ENCODE measurements at places on chromosomes 1 and 21.

- DNase-seq, result no peak
Observed at GRCh38 chr1:207647671-207648333, 2.9 kb downstream of the CR1L start.

- no peak for DNase-seq
Observed at GRCh38 chr1:90434460-90434859, 282.6 kb downstream of the BARHL2 start.

DNA sequence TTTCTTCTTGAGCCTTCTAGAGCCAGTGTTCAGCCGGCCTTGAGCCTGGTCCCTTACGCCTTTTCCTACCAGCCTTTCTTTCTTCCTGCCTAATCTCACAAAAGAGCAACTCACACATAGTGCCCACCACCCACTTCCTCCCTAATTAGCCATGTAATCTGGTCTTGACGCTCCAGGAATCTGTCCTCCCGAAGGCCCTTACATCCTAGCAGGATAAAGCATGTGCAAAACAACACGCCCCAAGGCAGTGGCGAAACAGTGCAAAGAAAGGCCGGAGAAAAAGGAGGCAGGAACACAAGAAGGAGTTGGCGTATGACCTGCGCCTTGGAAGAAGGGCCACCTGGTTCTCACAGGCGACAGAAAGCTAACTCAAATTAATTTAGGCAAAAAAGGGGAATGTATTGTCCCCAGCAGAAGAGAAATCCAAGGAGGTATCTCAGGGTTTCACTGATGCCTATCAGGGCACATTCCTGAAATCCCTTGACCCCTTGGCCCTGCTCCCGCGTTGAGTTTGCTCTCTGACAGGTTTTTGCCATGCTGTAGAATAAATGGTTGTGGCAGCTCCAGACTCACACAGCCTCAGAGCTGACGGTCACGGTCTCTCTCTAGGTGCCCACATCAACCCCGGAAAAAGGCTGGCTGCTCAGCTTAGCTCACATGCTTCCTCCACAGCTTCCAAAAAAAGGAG is 79.0 kb downstream of the ZNF281 start:
- DNase-seq, result no peak

GRCh38 chr1:196608390-196609369 is at the start of gene KCNT2:
Gene KCNT2, minus strand, starts transcription at chr1:196608440. Its CDS starts 131 bp downstream, at chr1:196608309.
- DNase-seq, result no peak

DNA sequence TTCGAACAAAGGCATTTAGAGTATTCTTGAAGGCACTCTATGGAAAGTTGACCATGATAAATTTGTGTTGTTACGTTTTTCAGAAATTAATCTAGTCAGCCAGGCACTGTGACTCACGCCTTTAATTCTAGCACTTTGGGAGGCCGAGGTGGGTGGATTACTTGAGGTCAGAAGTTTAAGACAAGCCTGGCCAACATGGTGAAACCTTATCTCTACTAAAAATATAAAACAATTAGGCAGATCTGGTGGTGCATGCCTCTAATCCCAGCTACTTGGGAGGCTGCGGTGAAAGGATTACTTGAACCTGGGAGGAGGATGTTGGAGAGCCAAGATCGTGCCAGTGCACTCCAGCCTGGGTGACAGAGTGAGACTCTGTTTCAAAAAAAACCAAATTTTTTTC is 130.6 kb upstream of the BRINP3 start:
- no peak for DNase-seq

- DNase-seq, result no peak
Observed at GRCh38 chr1:230863449-230863848, 4.9 kb downstream of the C1orf198 start.

DNA sequence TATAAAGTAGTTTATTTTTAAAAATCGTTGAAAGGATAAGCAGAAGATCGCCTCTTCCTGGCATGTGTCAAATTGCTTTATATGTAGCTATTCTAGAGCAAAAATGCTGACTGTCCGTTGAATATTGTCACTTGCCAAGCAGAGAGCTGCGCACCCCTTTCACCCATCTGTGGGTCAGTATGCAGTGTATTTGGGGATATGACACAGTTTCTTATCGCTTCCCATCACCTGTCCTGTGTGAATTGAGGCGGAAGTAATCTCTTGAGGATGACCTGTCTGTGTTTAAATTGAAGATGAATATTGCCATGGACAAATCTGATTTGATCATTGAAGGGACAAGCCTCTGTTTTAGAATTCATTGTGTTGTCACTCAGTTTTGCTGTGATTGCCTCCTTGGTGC is 52.2 kb downstream of the POFUT2 start:
- no peak for DNase-seq

GRCh38 chr21:33691945-33692603 is 49.8 kb downstream of the ITSN1 start:
- DNase-seq, result no peak

GRCh38 chr1:228273720-228274451 is 66.0 kb downstream of the OBSCN start:
- no peak for DNase-seq

- no peak for DNase-seq
Observed at GRCh38 chr1:21913258-21913657, 23.9 kb downstream of the HSPG2 start.

GRCh38 chr1:213123087-213123486 is 72.0 kb downstream of the RPS6KC1 start:
- no peak for DNase-seq

GRCh38 chr1:59926381-59927123 is at the start of gene CYP2J2:
Gene CYP2J2, minus strand, starts transcription at chr1:59926773. Its CDS starts 27 bp downstream, at chr1:59926746.
- DNase-seq, result peak; percentile 39

GRCh38 chr1:161398900-161399256 is 31.2 kb upstream of the CFAP126 start:
- no peak for DNase-seq

- DNase-seq, result no peak
Observed at GRCh38 chr1:197441999-197442414, 174.0 kb downstream of the CRB1 start.

DNA sequence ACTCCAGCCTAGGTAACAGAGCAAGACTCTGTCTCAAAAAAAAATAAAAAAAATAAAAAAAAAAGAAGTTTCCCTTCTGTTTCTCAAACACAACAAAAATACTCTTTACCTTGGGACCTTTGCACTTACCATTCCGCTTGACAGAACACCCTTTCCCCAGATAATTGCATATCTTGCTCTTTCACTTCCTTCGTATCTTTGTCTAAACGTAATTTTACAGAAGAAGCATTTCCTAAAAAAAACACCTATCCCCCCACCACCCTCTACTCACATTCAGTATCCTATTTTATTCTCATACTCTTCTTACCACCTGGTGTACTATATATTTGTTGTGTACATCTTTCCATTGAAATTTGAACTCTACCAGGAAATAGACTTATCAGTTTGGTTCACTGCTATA is 32.7 kb downstream of the ASH1L start:
- no peak for DNase-seq

DNA sequence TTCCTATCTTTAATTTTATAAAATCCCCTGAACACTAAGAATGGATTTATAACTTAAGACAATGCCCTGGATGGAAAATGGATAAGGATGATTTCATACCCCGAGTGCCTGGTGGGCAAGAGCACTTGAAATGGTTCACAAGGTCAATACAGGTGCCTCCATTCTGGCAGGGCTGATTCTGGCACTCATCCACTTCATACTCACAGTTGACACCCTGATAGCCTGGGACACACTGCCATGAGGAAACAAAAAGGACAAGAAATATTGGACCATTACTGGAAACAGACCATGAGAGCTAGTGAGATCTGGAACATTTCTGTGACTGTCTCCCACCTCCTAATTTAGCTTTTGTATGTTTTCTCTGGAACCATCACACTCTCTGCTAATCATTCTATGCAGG is 39.1 kb upstream of the ADAM30 start:
- no peak for DNase-seq

DNA sequence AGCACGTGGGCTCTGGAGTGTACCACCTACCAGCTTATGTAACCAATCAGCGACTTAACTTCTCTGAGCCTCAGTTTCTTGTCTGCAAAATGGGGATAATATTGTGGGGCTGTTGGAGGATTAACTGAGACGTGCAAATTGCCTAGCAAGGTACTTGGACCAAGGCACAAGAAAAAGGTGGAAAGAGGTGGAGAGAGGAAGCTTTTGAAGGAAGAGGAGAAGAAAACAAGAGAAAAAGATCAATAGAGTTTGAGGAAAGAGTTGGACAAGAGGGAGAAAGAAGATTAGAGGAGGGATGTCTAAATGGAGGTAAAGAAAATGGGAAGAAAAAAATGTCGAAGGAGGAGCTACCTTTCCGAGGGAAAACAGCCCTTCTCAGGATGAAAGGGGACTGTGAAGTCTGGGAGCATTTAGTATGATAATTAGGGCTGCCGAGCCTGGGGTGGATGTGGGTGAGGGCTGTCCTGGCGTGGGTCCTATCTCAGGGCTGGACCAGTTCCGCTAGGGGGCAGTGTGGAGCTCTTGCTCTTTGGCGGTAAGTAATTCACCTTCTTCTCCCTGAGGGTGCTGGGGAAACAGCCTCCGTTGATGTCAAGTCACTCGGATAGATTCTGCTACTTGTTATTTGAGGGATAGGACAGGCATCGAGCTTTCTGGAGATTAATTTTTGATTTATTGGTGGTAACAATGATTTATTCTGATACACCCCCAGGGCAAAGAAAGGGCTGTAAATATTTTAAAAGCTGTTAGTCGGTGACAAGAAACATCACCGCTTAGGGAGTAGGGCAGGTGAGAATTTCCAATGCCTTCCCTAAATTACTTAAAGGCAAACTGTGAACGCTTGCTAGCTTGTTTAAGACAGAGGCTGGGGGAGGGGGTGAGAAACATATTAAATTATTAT is 79.0 kb upstream of the NFASC start:
- DNase-seq, result peak; percentile 80

DNA sequence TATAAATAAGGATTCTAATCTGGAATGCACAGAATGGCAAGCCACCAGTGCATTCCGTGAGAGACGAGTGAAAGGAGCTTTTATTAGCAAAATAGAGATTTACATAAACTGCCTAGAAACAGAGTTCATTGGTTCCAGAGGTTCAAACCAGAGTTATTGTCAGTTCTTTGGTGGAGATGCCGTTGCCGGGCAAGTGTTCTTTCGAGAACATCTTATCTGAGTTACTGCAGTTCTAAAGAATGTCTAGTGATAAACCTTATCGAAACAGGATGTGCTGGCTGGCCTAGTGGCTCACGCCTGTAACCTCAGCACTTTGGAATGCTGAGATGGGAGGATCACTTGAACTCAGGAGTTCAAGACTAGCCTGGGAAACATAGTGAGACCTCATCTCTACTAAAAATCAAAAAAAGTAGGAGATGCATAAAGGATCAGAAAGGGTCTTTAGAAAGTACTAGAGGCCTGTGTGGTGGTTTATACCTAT is 19.9 kb upstream of the EVI5 start:
- DNase-seq, result no peak

DNA sequence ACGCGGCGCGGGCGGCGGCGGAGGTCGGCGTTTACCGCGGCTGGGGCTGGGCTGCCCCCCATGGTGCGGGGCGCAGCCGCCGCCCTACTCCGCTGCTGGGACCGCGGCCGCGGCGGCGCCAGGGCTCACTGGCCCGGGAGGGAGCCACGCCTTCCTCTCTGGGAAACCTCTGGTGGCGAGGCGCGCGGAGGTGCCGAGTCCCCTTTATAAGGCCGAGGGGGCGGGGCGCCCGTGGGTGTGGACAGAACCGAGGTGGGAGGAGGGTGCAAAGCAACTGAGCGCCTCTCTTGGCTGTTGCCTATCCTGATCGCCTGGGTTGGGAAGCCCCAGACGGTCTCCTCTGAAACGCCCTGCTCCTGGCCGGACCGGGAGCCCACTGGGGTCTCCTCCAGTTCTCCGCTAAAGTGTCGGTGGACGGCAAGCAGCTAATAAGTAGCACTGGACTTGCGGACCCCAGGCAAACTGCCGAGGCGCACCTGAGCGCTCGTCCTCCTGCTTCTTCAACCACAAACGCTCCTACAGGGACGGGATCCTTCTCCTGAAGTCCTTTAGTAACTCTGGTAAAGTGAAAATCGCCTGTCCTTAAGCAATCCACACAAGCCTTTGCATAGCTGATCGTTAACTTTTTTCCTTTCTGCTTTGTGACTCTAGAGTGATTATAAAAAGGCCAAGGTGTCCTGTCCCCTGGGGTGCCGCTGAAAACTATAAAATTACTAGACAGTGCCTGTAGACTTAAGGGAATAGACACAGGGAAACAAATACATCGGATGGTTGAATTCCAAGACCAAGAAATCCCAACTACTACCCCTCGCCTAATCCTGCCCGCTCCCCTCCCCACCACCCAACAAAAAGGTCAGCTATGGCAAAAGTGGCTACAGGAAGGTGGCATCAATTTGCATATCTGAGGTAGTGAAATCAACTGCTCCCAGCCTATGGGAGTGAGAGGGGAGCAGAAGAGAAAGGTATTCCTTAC is at the start of gene PTGER3:
Gene PTGER3, minus strand, starts transcription at position 182 of the 973 bp plus-strand sequence. CDS start 239 bp downstream, outside the sequence.
- peak; percentile 44 for DNase-seq

- no peak for DNase-seq
Observed at GRCh38 chr1:97920276-97920831, 480 bp downstream of the DPYD start.

DNA sequence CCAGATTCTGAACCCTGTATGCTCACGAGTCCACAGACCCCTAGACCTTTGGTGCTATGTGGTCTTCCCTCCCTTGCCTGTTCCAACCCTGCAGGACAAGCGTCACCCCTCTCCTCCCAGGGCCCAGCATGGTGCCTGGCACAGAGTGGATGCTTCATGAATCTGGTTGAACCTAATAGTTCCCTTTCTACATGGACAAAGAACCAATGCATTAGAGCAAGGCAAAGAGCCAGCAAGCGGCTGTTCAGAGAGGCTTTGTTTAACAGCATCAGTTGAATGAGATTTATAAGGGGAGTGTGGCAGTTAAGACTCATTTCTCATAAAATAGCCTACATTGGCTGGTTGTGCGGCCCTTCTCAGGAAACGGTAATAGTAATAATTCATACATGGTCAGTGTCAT is 14.9 kb downstream of the SLC26A9 start:
- DNase-seq, result no peak

GRCh38 chr1:217891966-217892365 is 260.8 kb downstream of the SPATA17 start:
- DNase-seq, result no peak

DNA sequence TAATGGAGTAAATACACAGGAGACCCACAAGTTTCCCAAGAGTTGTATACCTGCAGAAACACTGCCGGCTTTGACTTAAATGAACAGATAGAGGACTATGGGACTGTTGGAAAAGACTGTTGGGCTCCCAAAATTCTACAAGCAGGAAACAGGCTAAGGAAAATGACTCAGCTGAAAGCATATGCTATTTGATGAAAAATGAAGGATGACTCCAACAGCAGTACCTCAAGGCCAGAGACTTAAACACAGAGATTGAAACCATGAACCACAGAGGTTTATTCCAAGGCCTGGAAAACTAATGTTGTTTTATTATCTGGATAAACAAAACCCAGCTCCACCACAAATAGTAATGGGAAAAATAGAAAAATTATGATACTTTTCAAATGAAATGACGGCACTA is 187.7 kb downstream of the TNFSF18 start:
- DNase-seq, result no peak

- DNase-seq, result no peak
Observed at GRCh38 chr1:108758796-108759195, 12.3 kb downstream of the STXBP3 start.

DNA sequence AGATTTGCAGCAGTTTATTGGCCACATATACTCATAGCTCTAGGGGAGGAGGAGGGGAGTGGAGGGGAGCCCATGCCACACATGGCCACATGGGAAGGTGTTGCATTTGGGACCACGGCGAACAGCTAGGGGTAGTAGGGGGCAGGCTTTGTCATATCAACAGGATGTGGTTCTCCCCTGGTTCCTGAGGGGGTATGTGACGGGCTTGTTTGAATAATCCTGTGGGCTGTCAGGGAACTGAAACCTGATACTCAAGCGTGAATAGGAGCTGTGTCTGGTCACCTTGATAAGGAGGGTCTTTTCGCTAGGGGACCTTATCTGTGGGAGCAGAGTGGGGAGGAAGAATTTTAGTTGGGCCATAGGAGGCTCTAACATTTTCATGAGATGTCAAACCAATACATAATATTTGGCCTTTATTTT is 264.7 kb downstream of the CTH start:
- DNase-seq, result no peak
